ENCODE measurements at places on chromosomes 2 and 18.

GRCh38 chr18:44884431-44884830 lies 203.7 kb downstream of the SETBP1 start:
- no peak for DNase-seq

- DNase-seq: no peak
Measured at GRCh38 chr18:12373116-12373770, 3.8 kb downstream of the AFG3L2 start.

DNA sequence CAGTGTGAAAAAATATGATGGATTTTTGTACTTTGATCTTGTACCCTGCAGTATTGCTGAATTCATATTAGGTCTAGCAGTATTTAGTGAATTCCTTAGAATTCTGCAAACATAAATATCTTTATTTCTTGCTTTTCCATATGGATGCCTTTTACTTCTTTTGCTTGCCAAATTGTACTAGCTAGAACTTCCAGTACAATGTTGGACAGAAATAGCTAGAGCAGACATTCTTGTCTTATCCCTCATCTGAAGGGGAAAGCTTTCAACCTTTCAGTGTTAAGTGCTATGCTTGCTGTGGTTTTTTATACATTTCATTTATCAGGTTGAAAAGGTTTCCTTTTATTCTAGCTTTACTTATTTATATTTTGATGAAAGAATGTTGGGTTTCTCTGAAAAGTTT lies 1321.9 kb upstream of the CHAC2 start:
- DNase-seq: no peak

DNA sequence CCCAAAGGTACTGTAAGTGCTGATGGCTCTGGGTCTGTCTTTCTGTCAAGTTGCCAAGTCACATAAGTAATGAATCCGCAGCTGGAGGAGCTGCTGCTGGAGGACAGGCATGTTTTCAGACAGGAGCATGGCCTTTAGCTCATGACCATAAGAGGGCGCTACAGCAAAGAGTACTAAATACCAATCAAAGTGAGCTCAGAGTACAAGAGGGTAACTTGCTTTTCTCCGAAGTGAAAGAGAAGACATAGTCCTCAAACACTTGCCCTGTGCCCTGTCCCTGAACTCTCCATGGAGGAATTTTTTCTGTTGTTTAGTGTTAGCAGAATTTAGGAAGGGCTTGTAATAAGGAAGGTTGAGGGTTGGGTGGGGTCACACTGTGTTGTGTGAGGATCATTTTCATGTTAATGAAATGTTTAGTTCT lies 58.0 kb upstream of the EML6 start:
- no peak for DNase-seq

DNA sequence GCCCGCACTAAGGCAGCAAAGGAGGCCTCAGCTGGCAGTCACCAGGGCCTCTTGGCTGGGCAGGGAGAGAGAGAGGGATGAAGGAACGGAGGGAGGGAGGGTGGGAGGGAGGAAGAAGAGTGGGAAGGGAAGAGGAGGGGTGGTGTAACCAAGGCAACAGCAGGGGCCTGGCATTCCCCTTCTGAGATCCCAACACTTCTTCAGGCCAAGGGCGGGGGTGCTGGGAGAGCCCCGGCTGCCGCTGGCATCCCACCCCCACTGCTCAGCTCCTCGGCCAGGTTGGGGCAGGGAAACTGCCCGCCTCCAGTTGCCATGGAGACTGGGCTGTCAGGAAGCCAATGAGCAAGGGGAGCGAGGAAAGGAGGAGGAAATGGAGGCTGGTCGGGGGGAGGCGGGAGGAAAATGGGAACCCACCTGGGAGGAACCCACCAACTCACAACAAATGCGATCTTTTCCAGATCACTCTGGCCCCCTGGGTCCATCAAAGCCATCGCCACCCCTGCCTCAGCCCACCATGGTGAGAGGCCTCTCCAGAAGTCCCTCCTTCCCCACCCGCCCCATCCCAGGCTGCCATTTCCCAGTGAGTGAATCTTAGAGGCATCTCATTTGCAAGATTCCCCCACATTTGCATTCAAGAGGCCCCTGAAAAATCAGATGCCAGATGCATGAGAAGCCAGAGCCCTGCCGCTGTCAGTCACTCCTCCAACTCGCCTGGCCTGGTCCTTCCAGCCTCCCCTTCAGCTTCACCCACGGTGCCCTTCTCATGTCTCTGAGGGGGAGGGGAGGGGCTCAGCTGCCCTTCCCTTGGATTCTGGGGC lies 12.4 kb downstream of the SH2D6 start:
- DNase-seq: no peak

DNA sequence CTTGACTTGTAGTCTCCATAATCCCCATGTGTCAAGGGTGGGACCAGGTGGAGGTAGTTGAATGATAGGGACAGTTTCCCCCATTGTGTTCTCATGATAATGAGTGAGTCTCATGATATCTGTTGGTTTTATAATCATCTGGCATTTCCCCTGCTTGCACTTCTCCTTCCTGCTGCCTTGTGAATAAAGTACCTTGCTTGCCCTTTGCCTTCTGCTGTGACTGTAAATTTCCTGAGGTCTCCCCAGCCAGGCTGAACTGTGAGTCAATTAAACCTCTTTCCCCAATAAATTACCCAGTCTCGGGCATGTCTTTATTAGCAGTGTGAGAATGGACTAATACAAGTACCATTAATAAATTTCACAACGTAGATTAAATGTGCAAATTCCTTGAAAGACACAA lies 102.3 kb upstream of the EPB41L5 start:
- DNase-seq: no peak

DNA sequence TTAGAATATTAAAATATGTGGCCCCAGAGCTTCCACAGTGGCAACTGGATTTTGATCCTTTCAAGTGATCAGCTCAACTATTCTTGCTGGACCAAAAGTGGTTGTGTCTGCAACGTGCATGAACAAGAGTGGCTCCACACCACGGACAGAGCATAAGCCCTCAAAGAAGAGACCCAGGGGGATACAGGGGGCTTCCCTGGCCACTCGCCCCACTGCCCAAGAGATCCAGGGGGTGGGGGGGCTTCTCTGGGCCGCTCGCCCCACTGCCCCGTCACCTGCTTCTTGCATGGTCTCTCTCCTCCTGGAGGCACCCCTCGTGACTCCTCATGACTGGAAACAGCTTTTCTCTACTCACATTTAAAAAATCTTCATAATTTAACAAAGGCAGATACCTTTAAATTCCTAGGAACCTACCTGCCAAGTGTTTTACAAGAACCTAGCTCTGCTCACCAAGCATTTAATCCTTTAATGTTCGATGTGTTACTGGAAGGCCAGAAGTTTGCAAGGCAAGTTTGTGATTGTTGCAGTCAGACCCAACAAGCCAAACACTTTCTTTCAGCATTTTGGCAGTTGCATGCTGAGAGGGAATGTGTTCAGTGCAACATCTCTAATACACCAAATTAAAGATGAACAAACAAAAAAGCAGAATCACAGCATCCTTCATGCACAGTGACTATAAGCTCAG lies 174.3 kb downstream of the BCL2 start:
- DNase-seq: no peak

GRCh38 chr2:168033966-168034365 lies 213.4 kb downstream of the STK39 start:
- no peak for DNase-seq

- DNase-seq: no peak
Measured at GRCh38 chr2:171522052-171522787, at the start of gene CYBRD1. TSS of gene CYBRD1 (plus strand) at chr2:171522474. CDS start at chr2:171522546, 72 bp downstream.

GRCh38 chr2:159711562-159712142 lies 654 bp upstream of the MARCHF7 start:
- no peak for DNase-seq

GRCh38 chr18:8813611-8814010 lies 108.3 kb downstream of the MTCL1 start:
- DNase-seq: no peak

DNA sequence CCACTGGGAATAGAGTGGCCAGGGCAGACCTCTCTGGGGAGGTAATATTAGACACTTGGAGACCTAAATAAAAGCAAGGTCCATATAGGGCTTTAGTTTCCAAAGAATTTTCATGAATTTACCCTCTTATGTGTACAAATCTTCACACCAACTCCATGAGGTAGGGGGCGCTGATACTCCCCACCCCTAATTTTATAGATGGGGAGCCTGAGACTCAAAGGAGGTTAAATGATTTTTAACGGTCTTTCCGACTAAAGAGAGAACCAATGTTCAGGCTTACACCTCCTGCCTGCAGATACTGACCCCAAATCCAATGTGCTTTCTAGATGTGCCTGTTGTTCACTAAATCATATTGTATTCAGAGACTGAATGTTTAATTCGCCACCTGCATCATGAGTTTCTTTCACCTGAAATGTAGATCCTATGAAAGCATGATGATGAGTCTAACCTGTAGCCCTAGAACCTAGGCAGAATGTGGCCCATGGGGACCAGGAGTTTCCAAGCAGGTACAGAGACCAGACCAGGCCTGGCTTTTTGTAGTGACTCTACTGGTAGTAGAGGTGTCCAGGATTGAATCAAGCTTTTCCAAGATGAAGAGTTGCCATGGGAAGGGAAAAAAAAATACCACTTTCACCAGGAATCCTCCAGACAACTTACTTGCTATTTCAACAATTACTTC lies 16.8 kb upstream of the PAX3 start:
- no peak for DNase-seq

DNA sequence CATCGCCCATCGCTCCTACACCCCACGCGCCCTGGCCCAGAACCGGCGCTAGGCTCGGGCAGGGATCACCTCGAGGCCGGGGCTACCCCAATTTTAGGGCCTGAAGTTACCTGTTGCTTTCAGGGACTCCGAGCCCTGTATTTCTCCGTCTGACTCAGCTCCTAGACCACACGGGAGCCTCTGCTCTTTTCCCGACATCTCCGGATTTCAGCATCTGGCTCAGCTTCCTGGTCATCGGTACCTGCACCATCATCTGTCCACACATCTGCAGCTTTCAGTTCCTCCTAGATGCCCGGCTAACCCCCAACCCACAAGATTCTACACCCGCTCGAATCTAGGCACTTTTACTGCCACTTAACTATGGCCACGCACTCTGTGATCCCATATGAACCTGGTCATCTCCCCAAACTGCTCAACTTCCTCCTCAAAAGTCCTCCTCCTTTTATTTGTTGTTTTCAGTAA lies 12.1 kb upstream of the HMSD start:
- no peak for DNase-seq

DNA sequence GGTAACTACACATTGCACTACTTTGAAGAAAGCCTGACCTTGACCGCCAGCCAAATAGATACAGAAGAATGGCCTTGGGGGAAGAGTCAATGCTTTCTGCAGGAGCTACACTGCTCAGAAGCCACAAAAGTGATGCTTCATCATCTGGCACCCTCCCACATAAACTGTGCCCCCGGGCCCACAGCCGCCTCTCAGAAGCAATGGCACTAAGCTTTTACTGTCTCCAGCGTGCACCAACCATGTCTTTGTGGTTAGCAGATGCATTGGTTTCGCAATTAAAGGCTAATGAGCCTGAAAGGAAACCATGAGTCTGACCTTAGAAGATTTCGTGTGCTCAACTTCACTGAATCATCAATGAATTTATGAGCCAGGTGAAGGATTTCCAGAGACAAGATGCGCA lies 209.4 kb upstream of the TRIB2 start:
- no peak for DNase-seq

DNA sequence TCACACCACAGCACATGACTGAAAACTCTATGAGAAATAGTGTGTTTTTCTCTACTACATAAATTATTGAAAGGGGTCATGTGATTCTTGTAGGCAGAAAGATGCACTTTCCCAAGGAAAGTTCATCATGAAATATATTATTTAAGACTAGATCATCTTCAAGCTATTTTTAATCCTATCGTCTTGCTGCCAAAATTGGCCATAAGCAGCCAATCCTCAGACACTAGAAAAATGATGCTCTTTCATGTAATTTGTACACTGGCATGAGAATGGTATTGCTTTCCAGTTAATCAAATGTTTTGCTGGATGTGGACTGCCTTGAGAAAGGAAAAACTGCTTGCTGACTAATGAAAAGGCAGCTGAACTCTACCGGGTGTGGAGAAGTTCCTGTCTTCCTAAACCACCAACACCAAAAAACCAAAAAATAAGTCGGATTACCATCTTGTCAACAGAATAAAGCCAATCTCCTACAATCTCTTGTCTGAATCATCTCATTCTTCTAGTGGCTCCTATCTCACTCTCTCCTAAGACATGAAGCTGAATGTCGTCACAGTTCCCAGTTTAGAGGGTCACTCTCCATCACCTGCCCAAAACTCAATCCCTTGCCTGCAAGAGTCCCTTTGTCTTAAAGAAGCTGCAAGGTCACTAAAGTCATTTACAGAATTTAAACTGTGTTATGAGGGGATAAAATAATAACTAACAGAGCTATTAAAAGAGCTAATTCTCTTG lies 5.3 kb downstream of the BCL2 start:
- no peak for DNase-seq

DNA sequence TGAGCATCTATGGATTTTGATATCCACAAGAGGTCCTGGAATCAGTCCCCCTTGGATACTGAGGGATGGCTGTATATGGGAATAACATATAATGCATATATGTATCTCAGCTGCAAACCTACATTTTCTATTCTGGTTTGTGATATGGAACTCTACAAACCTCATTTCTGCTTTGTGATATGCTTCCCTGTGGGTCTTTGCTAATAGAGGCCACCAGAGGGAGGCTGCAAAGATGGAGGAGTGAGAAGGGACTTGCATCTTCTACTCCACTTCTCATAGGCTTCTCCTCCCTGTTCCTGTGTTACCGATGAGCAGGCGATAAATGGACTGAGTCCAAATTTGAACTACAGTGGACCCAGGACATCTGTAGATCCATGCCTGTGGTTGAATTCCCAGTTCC lies 37.8 kb downstream of the ARID5A start:
- DNase-seq: no peak

GRCh38 chr2:16661936-16662839 lies 3.4 kb downstream of the CYRIA start:
- DNase-seq: no peak

GRCh38 chr2:103880081-103880834 lies 973.7 kb upstream of the POU3F3 start:
- no peak for DNase-seq

DNA sequence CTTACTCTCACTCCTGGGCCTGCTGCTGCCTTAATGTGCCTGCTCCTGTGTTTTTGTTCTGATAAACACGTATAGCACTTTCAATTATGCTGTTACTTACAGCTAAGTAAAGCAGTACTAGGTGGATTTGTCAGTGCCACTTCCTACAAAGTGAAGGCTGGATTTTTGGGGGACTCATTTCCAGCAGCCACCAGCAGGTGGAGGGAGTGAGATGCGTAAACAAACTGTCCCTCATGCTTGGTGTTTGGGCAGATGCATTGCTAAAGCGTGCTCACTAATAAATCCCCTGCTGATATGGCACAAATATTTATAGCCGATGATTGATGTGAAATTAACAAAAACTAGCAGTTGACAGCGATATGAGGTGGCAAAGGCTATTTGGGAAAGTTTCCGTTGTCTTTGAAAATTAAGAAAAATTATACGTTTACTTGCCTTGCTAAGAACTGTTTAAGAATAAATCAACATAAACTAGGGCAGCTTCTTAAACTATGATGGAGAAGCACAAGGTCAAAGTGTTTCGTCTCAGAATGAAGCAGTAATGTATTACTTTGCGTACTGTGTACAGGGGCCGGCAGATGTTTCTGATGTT lies 101.7 kb downstream of the AGAP1 start:
- DNase-seq: no peak
